ENCODE measurements at places on chromosomes 12 and 14.
A peak's percentile ranks its signal among the peaks of the same experiment; 100 is the strongest.

- DNase-seq: peak; percentile 23
These were observed 35.1 kb downstream of the TMBIM6 start for GRCh38 chr12:49776413-49776812.

GRCh38 chr14:20440882-20441281, 4.9 kb upstream of the KLHL33 start:
- no peak for DNase-seq

- no peak for DNase-seq
These were observed 61.2 kb downstream of the SLC38A1 start for GRCh38 chr12:46207644-46208043.

DNA sequence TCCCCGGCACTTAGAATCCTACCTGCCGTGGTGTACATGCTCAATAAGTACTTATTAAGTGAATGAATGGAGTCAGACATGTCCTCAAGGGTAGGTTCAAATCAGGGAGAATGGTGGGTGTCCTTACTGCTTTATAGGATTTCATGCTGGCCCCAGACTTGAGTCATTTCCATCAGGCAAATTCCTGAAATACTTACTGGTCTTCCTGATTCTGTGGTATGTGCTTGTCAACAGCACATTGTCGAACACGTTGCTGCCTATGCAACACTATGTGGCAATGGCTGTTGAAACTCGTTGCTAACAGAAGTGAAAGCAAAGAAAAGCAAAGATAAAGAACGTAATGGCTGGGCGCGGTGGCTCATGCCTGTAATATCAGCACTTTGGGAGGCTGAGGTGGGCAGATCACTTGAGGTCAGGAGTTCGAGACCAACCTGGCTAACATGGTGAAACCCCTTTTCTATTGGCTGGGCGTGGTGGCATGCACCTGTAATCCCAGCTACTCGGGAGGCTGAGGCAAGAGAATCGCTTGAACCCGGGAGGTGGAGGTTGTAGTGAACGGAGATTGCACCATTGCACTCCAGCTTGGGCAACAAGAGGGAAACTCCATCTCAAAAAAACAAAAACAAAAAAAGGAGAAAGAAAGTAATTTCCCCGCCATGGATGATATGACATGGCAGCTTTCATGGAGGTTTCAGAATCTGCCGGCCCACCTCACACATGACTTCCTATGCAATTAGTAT, 214.9 kb downstream of the ZFP36L1 start:
- no peak for DNase-seq

- no peak for DNase-seq
These were observed 44.7 kb upstream of the CRACR2A start for GRCh38 chr12:3797531-3798048.

GRCh38 chr12:88501972-88502938, 78.0 kb downstream of the KITLG start:
- no peak for DNase-seq

- no peak for DNase-seq
These were observed 24.0 kb upstream of the RIC8B start for GRCh38 chr12:106750524-106750923.

DNA sequence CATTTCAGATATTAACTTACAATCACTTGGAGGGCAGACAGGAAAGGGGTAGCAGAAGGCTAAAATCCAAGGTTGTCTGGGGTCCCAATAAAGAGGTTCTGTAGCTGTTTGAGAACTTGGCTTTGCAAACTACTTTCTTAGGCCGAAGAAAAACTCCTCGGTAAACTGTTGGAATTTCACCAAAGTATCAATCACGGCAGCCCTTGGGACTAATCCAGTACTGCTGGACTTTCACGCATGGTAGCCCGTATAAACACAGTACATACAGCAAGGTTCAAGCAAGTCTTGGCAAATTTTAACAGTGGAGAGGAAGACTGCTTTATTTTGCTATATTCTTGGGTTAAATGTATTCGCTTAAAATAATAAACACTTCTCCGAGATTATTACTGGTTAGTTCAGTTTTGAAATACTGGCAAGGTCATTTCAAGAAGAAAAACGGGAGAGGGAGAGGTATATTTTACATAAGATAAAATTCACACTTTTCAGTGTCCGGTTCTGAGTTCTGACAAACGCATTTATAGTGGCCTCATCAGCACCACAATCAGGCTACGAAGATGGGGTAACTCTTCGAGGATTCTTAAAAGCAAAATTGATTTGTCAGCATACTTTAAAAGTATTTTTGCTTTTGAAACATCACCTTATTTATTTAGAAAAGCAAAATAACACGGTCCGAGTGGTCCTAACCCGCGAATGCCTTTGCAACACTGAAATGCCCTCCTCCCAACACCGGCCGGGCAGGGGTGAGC, 1.3 kb downstream of the SETD3 start:
- DNase-seq: no peak

DNA sequence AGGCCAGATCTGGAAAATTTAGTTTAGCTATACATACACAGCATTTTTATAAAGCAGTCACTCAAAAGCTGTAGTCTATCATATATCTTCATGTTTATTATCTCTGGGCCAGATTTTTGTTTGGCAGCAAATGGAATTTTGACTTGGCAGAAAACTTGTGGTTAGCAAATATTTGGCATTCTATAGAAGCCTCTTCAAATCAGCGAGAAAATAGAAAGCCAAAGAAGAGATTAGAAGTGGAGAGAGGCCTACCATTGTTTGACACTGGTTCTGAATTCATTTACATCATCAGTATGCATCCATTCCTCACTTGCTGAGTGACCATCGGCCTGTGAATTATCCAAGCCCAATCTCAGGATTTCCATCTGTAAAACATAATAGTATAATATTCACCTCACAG, 1077.6 kb downstream of the GALC start:
- no peak for DNase-seq

GRCh38 chr14:63544591-63545299, 1.6 kb upstream of the PPP2R5E start:
- DNase-seq: no peak

DNA sequence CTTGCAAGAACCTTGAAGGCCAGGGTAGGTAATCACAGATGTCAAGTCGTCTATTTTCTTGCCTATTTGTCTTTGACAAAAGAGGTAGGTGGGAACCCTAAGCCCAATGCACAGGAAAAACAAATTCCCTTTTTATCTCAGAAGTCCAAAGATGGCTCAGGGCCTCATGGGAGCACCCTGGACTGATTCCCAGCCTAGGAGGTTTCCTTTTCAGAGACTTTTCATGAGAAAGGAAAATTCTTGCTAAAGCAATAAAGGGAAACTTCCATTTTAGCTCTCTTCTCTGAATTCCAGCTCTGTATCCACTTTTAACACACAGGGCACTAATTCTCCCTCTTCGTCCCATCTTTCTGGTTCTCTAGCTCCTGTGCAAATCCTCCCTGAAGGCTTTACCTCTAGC, 1.2 kb downstream of the ZNF641 start:
- no peak for DNase-seq

DNA sequence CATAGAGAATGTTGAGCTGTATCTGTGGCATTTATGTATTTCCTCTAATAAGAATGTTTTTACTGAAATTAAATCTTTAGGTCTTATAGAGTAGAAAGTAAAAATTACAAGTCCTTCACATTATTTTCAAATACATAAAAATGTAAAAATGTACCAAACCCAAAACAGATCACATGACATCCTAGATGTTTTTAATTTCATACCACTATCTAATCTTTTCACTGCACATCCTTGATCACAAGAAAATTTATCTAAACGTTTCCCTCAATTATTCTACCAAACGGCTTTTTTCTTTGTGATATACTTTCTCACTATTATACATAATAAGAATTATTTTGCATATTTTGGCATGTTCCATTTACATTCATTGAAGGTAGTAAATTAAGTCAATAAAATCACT, 18.3 kb downstream of the SGPP1 start:
- DNase-seq: no peak

DNA sequence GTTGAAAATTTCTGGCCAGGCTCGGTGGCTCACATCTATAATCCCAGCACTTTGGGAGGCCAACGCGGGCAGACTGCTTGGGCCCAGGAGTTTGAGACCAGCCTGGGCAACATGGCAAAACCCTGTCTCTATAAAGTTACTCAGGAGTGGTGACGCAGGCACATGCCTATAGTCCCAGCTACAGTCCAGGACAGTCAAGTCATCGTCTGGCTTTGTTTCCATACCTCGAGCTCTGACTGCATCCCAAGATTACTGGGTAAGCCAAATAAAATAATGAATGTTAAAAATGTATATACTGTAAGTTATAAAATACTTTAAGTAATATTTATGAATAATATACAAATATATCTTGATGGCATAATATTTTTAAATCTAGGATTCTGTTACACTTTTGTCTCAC, 23.0 kb upstream of the GXYLT1 start:
- no peak for DNase-seq

- no peak for DNase-seq
These were observed 11.0 kb upstream of the CACNA2D4 start for GRCh38 chr12:1929241-1929984.

DNA sequence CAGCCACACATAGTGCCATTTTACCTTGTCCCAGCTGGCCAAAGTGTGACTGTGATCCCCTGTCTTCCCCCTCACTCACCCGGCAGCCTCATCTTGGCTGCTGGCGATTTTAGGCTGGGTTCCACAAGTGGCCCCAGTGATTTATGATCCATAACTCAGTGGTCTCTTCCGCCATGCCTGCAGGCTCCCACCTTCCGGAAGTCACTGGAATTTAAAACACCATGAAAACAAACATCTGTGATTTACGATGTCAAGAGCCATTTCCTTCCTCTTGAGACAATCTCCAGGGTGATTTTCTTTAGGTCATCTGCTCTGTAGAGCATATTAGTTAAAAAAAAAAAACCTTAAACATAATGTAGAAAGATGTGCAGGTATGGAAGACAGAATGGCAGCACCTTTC, 282.3 kb downstream of the CACNA1C start:
- DNase-seq: no peak

DNA sequence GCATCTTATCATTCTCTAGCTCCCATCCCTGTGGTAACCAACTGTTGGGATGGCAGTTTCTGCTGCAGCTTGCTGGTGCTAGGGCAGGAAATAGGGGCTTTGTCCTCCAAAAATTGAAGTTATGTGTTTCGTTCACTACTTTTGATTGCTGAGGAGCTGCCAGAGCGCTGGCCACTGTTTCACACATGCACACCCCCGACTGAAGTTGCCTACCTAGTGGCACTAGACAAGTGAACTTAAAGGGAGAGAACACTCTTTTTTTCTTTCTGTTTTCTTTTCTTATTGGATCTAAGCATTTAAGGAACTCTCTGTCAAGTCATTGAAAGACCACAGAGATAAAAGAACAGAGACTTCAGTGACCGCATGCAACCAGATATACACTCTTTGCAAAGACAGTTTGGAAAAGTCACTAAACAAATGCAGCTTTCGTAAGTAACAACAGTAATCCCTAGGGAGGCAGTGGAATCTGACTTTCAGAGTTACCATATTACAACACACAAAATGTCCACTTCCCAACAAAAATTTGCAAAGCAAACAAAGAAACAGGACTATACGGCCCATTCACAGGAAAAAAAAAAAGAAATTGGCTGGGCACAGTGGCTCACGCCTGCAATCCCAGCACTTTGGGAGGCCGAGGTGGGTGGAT, 12.0 kb downstream of the TFCP2 start:
- DNase-seq: no peak

DNA sequence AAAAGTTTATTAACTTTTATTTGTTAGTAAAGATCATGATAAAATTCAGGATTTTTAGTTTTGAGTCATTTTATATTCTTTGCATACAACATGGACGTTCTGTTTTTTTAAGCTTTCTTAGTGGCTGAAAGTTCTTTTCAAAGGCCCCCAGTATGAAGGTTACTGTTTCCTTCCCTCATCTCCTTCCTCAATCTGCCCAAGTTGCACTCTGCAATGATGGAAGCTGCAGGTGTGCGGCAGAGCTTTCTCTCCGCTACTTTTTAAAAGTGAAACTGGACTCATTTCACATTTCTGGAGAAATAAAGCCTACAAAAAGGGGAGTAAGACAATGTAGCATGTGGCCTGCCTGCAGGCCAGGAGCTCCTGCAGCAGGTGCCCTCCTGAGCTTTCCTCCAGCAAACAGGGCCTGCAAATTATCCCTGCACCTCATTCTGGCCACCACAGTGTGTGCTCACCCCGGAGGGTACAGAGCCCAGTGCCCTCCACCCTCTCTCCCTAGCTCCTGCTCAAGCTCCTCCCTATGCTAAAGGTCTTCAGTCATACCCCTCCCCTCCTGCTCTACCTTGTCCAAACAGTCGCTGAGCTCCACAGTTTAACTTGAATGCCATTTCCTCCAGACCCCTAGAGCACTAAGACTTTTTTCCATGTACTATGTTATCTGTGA, 78.9 kb downstream of the SETD3 start:
- no peak for DNase-seq

DNA sequence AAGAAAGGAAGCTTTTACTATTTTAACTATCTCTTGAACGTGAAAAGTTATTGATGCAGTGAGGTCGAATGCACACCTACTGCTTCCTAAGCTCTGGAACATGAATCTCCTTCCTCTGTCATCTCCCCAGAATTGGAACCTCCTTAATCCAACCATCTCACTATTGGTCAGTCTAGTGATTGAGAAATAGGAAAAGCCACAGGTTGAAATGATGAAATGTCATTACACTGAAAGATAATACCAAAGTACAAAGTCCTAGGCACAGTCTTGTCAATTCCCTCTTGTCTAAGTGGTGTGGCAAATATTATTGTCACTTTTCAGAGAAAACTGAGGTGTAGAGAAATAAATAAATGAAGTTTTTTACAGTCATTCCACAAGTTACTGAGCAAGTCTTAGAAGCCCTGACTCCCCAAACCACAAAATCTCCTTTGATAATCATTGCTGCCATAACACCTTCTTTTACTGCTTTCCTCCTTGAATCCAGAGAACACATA, 19.5 kb upstream of the HIGD1C start:
- DNase-seq: no peak

DNA sequence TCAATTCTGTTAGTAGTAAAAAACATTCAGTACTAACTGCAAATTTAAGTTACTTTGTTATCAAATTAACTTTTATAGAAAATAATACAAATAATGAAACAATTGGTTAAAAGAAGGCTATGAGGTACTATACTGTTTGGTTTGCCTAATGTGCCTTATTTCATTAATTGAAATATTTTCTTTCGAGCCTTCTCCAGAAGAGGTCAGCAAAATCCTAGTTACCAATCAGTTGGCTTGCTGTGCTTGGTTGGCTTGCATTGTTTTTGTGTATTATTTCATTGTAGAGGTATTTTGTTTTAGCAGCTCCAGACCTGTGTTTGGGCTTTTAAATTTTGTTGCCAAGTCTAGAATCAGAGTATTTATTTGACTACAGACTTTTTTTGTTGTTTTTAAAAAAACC, 68.5 kb downstream of the AEBP2 start:
- DNase-seq: no peak

GRCh38 chr12:9347328-9348127, 139.3 kb upstream of the PZP start:
- DNase-seq: no peak

- DNase-seq: no peak
These were observed 35.8 kb downstream of the NIN start for GRCh38 chr14:50795142-50795541.

- DNase-seq: no peak
These were observed 45.8 kb downstream of the CRADD start for GRCh38 chr12:93722835-93723567.

GRCh38 chr14:34951286-34951685, 31.5 kb upstream of the SRP54 start:
- no peak for DNase-seq
